ENCODE measurements at places on chromosomes 4 and X.

GRCh38 chr4:91984466-91984865 lies 319.3 kb upstream of the GRID2 start:
- no peak for DNase-seq

- no peak for DNase-seq
Measured at GRCh38 chr4:148345509-148345908, 96.7 kb downstream of the NR3C2 start.

- DNase-seq: no peak
Measured at GRCh38 chr4:1178300-1179088, 6.1 kb upstream of the SPON2 start.

GRCh38 chr4:165299399-165300060 lies 27.9 kb upstream of the MSMO1 start:
- DNase-seq: no peak

GRCh38 chr4:53098681-53099121 lies 236.6 kb downstream of the RASL11B start:
- DNase-seq: peak; percentile 62
